A549 treated with AZD2906 at 1 μM for 4 hours (cell line): ENCODE measurements at places on chromosomes 7 and 10. TPM values are rescaled to one million over a fixed set of nuclear protein-coding genes. Genes with fewer than 3 reads are reported as not detected.

Gene CTTNBP2
- total RNA-seq, result 0.21 to 0.61 TPM (median 0.26 TPM) in 5 replicates

Gene PGAM2
- not detected in 5 replicates for total RNA-seq

Gene TM9SF3
- total RNA-seq, result 65.2 to 87.3 TPM (median 75.8 TPM) in 5 replicates

Gene ACSM6
- total RNA-seq, result not detected in 5 replicates
